Activated CD4-positive, alpha-beta memory T cell treated with anti-CD3 and anti-CD28 coated beads for 36 hours (primary cell): ENCODE measurements at places on chromosomes 3 and 15. TPM values are rescaled to one million over a fixed set of nuclear protein-coding genes. Genes with fewer than 3 reads are reported as not detected.
A peak's percentile ranks its signal among the peaks of the same experiment; 100 is the strongest.

Gene EEFSEC
- 17.2 TPM for total RNA-seq

DNA sequence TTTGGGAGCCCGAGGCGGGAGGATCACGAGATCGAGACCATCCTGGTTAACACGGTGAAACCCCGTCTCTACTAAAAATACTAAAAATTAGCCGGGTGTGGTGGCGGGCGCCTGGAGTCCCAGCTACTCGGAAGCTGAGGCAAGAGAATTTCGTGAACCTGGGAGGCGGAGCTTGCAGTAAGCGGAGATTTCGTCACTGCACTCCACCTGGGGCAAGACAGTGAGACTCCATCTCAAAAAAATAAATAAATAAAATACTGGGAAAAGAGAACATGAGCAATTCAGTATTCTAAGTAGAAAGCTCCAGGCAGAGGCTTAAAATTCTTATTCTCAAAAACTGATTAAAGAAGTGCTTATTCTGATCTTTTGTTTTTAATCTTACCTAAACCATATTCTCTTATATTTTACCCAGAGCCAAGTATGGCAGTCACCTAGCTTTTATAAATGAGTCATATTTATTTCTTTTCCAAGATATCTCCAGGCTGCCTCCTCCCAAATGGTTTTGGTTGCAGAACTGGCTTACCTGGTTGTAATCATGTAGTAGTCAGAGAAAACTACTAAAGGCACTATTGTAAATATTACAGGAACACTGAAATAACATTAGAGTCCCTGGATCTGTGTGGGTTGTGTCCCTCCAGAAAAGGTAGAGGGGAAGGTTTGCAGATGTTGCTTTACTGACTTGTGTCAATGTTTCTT is 45.8 kb upstream of the DYNC1LI1 start:
- DNase-seq: no peak
- H3K4me1 ChIP-seq: no peaks in the 10 kb centered on the region
- H3K4me3 ChIP-seq: no peak overlapping the region

- no peak overlapping the region for H3K27ac ChIP-seq
- H3K27me3 ChIP-seq: no peaks in the 10 kb centered on the region
- no peak overlapping the region for H3K4me3 ChIP-seq
- DNase-seq: no peak
Observed at GRCh38 chr15:36603987-36604386, 24.6 kb downstream of the CDIN1 start.

GRCh38 chr3:23079976-23080375 is 123.2 kb upstream of the UBE2E2 start:
- DNase-seq: no peak
- no peaks in the 10 kb centered on the region for H3K36me3 ChIP-seq
- no peak overlapping the region for H3K4me3 ChIP-seq
- H3K4me1 ChIP-seq: peaks cover 2% of the 10 kb centered on the region

DNA sequence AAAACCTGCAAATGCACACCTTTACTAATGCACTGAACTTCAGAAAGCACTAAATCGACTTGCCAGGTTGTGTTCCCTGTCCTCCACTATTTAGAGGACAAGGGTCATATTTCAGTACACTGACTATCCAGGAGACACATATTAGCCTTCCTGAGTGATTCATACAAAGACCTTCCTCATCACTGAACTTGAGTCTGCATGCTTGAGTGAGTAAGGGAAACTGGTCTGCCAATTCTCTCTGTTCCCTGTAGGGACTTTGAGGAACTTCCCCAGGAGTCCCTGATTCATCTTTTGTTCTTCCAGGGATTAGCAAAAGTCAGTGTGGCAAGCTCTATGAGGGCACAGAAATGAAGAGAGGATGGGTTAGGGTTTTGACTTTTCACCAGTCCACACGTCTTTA is 565.9 kb downstream of the PDCD6IP start:
- DNase-seq: no peak
- H3K36me3 ChIP-seq: no peaks in the 10 kb centered on the region
- no peaks in the 10 kb centered on the region for H3K4me1 ChIP-seq
- H3K4me3 ChIP-seq: no peak overlapping the region

Gene CCK
- total RNA-seq: not detected

GRCh38 chr3:139552632-139553365 is 13.3 kb upstream of the RBP1 start:
- H3K4me3 ChIP-seq: no peak overlapping the region
- no peaks in the 10 kb centered on the region for H3K4me1 ChIP-seq
- H3K27me3 ChIP-seq: peaks cover 3% of the 10 kb centered on the region
- DNase-seq: no peak
- no peak overlapping the region for H3K27ac ChIP-seq

- peaks cover 38% of the 10 kb centered on the region for H3K4me1 ChIP-seq
- H3K27me3 ChIP-seq: no peaks in the 10 kb centered on the region
- H3K27ac ChIP-seq: no peak overlapping the region
Observed at GRCh38 chr3:9450126-9450525, 52.7 kb downstream of the SETD5 start.

Gene RASGRF1
- 0.02 TPM for total RNA-seq

Gene VEPH1
- not detected for total RNA-seq

Gene MYO5C
- total RNA-seq: 0.27 TPM

Gene ZNF662
- total RNA-seq: 0.39 TPM

- H3K27me3 ChIP-seq: no peaks in the 10 kb centered on the region
- no peaks in the 10 kb centered on the region for H3K36me3 ChIP-seq
- no peak overlapping the region for H3K4me3 ChIP-seq
- no peak overlapping the region for H3K27ac ChIP-seq
- no peaks in the 10 kb centered on the region for H3K4me1 ChIP-seq
Observed at GRCh38 chr3:65334045-65334665, 646.4 kb upstream of the ADAMTS9 start.

Gene CADM2
- total RNA-seq: not detected

GRCh38 chr3:149886957-149887356 is 73.9 kb downstream of the RNF13 start:
- no peak for DNase-seq
- H3K36me3 ChIP-seq: peaks cover 23% of the 10 kb centered on the region
- no peaks in the 10 kb centered on the region for H3K27me3 ChIP-seq
- H3K4me3 ChIP-seq: no peak overlapping the region
- no peak overlapping the region for H3K27ac ChIP-seq

- no peak for DNase-seq
- no peak overlapping the region for H3K4me3 ChIP-seq
- H3K4me1 ChIP-seq: no peaks in the 10 kb centered on the region
- H3K36me3 ChIP-seq: no peaks in the 10 kb centered on the region
Observed at GRCh38 chr3:63624941-63625560, 27.4 kb upstream of the SNTN start.

GRCh38 chr3:24521420-24522145 is 26.9 kb upstream of the THRB start:
- no peak overlapping the region for H3K27ac ChIP-seq
- H3K36me3 ChIP-seq: no peaks in the 10 kb centered on the region
- H3K4me1 ChIP-seq: no peaks in the 10 kb centered on the region

- no peaks in the 10 kb centered on the region for H3K36me3 ChIP-seq
- no peaks in the 10 kb centered on the region for H3K27me3 ChIP-seq
- no peaks in the 10 kb centered on the region for H3K4me1 ChIP-seq
- H3K27ac ChIP-seq: no peak overlapping the region
- H3K4me3 ChIP-seq: no peak overlapping the region
Observed at GRCh38 chr3:52109611-52110301, 44.5 kb downstream of the POC1A start.

Gene SH2D7
- not detected for total RNA-seq

Gene PDHB
- total RNA-seq: 56.3 TPM

DNA sequence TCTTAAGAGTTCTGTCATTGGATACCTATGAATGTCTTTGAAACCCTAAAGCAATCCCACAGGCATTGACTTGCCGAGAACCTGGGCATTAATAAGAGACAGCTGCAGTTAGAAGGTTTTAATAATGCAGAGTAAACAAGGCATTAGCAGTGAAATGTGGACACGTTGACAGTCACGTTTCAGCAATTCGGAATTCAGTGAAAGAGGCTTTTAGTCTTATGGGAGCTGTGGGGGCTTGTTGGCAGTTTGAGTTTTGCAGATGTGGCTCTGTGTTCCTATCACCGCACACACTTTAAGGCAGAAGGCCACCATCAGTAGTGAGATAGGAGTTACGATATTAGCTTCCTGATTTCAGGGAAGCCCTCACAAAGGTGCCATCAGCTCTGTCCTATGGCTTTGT is 145.2 kb upstream of the NUDT16 start:
- no peak overlapping the region for H3K27ac ChIP-seq
- DNase-seq: no peak
- no peaks in the 10 kb centered on the region for H3K4me1 ChIP-seq
- H3K4me3 ChIP-seq: no peak overlapping the region
- H3K27me3 ChIP-seq: no peaks in the 10 kb centered on the region
- no peaks in the 10 kb centered on the region for H3K36me3 ChIP-seq

DNA sequence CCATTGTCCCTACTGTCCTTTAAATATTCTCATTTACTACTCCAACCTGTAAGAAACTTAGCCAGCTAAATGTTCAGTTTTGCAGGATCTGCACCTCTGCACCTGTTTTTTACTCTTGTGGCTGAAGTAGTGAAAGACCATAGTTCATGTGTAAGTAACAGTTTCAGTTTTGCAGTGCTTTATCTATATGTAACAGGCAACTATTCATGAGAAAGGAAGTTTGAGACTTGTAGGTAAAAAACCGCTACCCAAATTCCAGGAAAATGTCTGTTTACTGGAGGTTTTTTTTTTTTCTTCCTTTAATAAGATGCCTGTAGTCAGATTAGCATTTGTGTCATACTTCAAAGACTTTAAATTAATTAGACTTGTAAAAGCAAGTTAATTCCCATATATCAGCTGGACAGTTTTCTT is 25.4 kb upstream of the MBNL1 start:
- no peak for DNase-seq
- peaks cover 4% of the 10 kb centered on the region for H3K36me3 ChIP-seq
- H3K27ac ChIP-seq: peak overlapping the region; percentile 88
- peak overlapping the region; percentile 84 for H3K4me3 ChIP-seq
- H3K27me3 ChIP-seq: no peaks in the 10 kb centered on the region
- peaks cover 51% of the 10 kb centered on the region for H3K4me1 ChIP-seq

DNA sequence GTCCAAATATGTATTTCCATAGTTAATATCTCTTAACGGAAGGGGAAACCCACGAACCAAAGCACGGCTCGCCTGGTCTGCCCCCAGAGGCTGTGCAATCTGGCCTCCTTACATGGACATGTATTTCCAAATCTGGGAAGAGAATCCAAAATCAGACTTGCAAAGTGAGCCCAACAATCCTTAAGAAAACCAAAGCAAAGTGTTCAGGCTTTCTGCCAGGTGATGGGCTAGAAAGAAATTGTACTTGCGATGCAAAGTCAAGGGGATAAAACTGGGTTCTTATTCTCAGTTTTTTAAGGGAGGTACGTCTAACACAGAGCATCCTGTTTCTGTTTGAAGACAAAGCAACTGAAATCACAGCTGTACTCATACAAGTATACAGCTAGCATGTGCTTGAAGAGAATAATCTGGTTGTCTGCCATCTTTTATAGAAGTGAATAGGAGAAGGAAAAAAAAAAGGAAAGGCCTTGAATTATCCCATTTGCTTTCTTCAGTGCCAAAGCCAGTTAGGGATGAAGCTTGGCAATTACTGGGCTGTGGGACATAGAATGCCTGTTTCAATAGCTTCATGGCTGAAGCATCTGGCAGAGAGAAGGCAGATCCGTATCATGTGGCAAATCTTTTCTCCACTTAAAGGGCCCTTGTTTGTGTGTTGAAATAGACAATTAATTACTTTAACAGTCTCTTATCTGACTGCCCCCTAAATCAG is 48.4 kb downstream of the LRIG1 start:
- peaks cover 30% of the 10 kb centered on the region for H3K36me3 ChIP-seq
- H3K27ac ChIP-seq: no peak overlapping the region
- no peaks in the 10 kb centered on the region for H3K27me3 ChIP-seq
- peaks cover 14% of the 10 kb centered on the region for H3K4me1 ChIP-seq

- H3K4me1 ChIP-seq: no peaks in the 10 kb centered on the region
- H3K36me3 ChIP-seq: no peaks in the 10 kb centered on the region
- no peak overlapping the region for H3K4me3 ChIP-seq
- DNase-seq: no peak
- no peak overlapping the region for H3K27ac ChIP-seq
Observed at GRCh38 chr15:97316362-97316761, 644.1 kb upstream of the ARRDC4 start.

DNA sequence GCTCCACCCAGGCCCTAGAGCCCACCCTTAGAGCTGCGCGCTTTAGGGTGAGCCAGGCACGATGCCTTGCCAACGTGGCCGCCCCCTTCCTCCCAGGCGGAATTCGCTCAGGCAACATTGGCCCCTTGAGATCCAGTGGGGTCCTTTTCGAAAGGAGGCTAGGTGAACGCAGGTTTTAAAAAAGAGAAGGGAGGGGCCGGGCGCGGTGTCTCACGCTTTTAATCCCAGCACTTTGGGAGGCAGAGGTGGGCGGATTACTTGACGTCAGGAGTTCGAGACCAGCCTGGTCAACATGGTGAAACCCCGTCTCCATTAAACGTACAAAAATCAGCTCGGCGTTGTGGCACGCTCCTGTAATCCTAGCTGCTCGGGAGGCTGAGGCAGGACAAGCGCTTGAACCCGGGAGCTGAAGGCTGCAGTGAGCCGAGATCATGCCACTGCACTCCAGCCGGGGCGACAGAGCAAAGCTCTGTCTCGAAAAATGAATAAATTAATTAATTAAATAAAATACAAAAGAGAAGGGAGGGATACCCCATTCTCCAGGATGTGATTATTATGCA is 984 bp upstream of the RPP25 start:
- H3K27me3 ChIP-seq: peaks cover 21% of the 10 kb centered on the region
- H3K4me1 ChIP-seq: peaks cover 50% of the 10 kb centered on the region
- H3K4me3 ChIP-seq: peak overlapping the region; percentile 35
- DNase-seq: peak; percentile 23

Gene DHX36
- 65.5 TPM for total RNA-seq

- H3K4me1 ChIP-seq: peaks cover 45% of the 10 kb centered on the region
- peaks cover 13% of the 10 kb centered on the region for H3K36me3 ChIP-seq
- H3K27me3 ChIP-seq: no peaks in the 10 kb centered on the region
- H3K4me3 ChIP-seq: no peak overlapping the region
Observed at GRCh38 chr3:32469151-32469874, 33.3 kb downstream of the CMTM6 start.

Gene GRM7
- not detected for total RNA-seq

Gene ASB7
- 19.6 TPM for total RNA-seq

Gene SI
- not detected for total RNA-seq

Gene GABRR3
- total RNA-seq: not detected

DNA sequence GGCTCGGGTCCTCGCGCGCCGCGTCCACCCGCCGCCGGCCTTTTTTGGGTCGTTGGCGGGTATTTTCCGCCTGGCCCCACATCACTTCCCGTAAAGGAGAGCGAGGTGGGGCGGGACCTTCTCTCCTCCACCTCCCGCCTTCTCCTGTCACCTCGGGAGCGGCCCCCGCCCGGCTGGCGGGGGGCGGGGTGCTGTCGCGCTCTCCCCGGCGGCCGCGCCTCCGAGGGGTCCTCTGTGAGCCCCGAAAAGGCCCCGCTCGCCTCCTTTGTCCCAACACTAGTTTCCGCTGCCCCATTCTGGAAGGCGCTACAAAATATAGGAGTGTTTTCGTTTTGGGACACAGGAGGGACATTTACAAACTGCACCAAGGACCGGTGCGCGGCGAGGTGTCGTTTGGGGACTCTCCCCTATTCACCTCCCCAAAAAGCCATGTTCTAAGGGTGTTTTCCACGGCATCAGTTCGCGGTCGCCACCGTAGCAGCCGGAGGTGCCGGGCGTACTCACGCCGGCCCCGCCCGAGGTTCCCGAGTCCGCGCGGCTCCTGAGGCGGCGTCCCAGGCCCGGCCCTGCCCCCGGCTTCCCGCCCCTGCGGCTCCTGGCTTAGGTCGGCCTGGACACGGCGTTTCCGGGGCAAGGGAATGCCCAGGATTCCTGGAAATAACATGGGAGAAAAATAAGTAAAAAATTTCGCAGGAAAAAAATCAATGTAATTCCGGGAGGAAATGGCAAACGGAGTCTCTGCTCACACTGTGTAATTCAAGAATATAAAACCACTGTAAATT is at the start of gene RAB27A:
RAB27A (minus strand) TSS at position 68 of the 782 bp plus-strand sequence. CDS start 54,879 bp downstream, outside the sequence.
- peaks cover 34% of the 10 kb centered on the region for H3K36me3 ChIP-seq
- peak; percentile 90 for DNase-seq
- peak within 1 kb of the TSS; percentile 93 for H3K4me3 ChIP-seq
